ENCODE measurements at places on chromosomes 3 and 15. TPM values are rescaled to one million over a fixed set of nuclear protein-coding genes. Genes with fewer than 3 reads are reported as not detected.

PML gene
- 57.4 TPM for total RNA-seq

NRG4 gene
- not detected for total RNA-seq

USF3 gene
- 5.7 TPM for total RNA-seq

IP6K1 gene
- total RNA-seq = 51.1 TPM

CKMT1B gene
- total RNA-seq = 0.89 TPM

POLQ gene
- 5.9 TPM for total RNA-seq

PTX3 gene
- 22.1 TPM for total RNA-seq

SEMA3F gene
- 42.1 TPM for total RNA-seq

VEPH1 gene
- 14.8 TPM for total RNA-seq

Measured in mesangial cell (primary cell).